ENCODE measurements at places on chromosomes 16 and 17.

DNA sequence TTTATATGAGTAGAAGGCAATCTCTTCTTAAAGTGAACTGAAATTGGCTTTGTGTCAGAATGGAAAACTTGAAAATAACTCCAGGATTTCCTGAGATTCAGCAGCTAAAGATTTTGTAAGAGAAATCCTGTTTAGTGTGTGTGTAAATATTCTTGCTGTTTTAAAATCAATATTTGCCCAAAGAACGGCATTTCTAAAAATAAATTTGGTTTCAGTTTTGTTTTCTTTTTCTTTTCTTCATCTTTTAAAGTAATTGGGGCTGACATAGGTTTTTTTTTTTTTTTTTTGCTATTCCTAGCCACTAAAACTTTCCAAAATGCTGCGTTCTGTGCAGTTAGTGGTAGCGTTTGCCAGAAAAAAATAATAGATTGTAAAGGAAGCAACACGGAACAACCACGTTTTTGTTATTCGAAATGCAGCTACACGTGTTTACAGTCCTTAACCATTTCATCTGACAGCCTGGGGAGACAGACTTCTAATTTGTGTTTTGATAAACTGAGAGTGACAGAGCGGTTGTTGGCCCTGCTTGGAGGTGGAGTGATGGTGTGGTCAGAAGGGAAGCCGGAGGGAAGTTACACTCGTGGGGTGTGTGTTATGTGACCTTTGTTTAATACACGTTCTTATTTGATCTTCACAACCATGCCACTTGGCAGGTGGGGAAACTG, 21.6 kb upstream of the SMPD3 start:
- DNase-seq, result no peak

GRCh38 chr17:67212714-67213417, 32.1 kb downstream of the HELZ start:
- no peak for DNase-seq

DNA sequence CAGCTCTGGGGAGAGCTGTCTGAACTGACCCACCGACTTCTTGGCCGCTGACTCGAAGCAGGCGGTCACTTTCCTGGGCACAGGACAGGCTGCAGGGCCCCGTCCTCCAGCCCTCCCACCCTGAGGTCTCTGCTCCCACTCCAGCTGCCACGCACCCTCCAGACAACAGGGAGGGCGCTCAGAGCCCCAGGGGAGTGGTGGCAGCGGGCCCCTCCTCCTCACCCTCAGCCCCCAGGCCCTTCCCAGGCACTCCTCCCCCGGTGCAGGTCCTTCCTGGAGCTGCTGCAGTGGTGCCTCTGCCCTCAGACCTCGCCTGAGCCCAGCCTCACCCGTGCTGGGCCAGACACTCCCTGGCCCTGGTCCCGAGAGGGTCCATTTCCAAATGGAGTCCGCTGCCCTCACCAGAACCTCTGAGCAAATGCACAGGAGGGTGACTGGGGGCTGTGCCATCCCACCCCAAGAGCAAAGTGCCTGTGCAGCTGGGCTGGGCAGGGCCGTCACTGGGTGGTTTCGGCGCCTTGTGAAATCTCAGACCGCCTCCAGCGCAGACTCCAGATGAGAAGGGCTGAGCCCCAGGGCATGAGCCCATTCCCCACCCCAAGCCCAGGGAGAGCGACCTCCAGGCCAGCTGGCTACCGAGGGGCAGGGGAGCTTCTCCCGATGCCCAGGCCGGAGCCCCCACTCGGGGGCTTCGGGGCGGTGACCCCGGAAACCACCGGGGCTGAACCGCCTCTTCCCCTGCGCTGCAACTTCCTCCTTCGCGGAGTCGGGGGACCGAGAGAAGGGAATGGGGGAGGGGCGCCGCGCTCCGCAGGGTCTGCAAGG, 717 bp downstream of the CYBA start:
- peak; percentile 46 for DNase-seq

GRCh38 chr16:57341441-57342303, 16.9 kb upstream of the CCL22 start:
- no peak for DNase-seq

DNA sequence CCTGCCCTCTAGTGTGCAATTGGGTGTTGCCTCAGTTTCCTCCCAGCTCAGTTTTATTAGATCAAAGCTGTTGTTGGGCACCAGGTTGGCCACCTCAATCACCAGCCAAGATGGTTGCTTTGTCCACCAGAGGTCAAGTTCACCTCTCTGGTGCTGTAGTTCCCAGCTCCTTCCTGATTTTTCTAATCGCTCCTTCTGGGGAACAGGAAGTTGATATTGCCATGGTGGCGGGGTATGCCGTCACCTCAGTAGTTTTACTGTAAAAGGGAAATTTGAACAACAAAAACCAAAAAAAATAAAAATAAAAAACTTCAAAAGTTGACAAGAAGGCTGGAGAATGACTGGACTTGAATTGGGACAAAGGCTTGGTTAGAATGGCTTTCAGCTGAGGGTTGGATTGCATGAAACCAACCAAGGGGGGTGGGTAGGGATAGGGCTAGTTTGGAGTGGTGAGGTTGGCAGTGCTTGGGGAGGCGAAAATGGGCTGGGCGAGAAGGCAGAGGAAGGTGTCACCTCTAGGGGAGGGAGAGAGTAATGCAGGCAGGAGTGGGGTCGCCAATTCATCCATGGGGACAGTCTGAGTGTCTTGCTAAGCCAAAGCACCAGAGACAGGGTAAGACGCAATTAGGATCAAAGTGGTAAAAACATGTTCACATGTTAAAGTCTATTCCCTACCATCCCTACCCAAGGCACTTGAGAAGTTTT, 6.2 kb downstream of the EFNB3 start:
- no peak for DNase-seq

DNA sequence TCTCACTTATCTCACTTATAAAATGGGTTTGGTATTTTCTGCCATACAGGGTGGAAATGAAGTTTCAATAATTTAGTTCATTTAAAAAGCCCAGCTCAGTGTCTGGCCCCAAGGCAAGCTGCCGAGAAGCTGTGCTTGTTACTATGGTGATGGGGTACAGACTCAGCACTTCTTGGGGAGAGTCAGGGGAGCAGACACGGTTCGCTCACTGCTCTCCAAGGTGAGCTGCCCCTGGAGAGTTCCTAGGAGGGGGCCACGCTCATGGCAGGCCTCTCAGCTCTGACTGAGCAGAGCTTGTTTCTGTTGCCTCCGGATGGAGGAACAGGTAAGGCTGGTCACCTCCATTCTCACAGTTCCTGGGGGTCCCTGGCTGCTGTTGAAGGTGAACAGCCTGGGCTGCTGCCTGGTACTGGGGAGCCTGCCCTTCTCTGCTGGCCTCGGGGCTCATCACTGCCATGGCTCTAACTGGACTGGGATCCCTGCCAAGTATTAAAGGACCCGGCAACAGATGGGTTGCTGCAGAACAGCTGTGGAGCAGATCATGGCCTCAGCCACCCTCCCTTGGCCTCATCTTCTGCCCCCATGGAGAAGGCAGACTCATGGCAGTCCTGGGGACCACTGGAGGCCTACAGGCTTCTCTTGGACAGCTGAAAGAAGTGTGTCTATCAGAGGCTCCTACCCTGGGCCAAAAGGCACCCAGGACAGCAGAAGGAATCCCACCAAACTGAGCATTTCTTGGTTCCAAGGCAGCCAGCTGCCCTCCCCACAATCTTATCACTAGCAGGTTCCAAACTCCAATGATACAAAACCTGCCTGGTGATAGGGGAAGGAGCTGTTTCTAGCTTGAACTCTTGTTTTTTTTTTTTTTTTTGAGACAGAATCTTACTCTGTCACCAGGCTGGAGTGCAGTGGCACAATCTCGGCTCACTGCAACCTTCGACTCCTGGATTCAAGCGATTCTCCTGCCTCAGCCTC, 25.9 kb upstream of the SPATA32 start:
- no peak for DNase-seq

GRCh38 chr17:13919818-13920217, 149.5 kb upstream of the COX10 start:
- no peak for DNase-seq

DNA sequence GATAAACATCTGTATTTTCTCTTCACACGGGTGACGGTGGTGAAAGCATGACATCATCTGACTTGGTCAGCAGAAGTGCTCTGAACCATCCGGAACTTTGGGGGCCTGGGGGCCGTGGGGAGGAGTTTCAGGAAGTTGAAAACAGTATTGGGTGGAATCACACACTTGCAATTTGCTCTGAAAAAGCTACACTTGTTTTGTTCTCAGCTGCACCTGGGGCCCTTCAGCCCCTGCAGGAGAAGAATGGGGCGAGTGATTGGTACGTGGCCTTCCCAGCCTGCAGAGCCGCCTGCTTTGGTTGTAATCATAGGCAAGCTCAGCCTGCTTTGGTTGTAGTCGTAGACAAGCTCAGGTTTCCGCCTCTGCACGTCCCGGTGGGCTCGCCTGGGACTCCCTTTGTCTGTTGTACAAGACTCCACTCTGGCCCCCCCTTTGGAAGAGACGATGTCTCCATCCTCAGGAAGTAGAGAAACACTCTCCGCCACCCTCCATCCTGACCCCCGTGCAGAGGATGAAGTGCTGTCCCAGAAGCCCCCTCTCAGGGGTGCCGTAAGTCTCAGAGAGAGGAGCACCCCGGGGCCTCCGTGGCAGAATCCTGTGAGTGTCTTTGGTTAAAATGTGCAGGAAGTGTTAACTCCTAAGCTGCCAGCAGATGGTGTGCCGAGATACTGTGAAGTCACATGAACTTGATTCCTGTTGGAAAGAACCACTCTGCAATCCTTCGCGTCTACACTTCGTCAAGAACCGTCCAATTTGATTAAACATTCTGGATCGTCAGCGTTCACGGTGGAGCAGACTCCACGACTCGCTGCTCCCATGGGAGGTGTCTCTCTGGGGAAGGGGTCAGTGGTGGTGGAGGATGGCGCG, 5.4 kb downstream of the BANP start:
- peak; percentile 75 for DNase-seq

- DNase-seq, result no peak
Observed at GRCh38 chr17:53227514-53227913, 595.2 kb upstream of the KIF2B start.

DNA sequence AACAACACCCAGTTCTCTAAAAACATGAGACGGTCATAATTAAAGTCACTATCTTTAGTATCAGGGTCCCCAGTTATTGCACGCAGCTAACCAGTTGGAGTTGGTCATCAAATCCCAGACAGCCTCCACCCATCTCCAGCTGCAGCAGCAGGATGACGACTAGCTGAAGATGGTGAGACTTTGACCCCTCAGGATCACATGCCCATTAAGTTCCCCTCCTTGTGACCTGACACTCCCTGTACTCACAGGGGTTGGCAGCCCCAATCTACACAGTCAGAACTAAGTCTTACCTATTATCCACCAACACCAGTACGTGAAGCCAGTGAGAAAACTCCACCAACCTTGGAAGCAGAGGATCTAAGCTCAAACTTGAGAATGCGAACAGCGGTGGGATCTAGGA, 37.7 kb upstream of the IRX5 start:
- no peak for DNase-seq

DNA sequence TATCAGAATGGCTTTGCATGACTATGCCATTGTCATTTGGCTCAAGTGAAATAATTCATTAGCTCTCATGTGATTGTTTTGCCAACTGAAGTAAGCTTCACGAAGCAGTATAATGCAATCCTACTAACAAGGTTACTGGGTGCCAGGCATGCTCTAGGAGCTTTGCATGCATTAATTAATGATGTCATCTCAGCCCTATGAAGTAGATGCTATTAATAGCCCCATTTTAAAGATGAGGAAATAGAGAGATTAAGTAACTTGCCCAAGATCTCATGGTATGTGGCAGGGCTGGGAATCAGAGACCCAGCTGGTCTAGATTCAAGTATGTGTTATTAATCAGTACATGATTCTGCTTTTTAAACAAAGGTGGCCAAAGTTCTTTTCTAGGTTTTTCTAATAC, 14.1 kb downstream of the KRT39 start:
- no peak for DNase-seq

GRCh38 chr16:52545222-52545897, 1.6 kb downstream of the TOX3 start:
- no peak for DNase-seq

DNA sequence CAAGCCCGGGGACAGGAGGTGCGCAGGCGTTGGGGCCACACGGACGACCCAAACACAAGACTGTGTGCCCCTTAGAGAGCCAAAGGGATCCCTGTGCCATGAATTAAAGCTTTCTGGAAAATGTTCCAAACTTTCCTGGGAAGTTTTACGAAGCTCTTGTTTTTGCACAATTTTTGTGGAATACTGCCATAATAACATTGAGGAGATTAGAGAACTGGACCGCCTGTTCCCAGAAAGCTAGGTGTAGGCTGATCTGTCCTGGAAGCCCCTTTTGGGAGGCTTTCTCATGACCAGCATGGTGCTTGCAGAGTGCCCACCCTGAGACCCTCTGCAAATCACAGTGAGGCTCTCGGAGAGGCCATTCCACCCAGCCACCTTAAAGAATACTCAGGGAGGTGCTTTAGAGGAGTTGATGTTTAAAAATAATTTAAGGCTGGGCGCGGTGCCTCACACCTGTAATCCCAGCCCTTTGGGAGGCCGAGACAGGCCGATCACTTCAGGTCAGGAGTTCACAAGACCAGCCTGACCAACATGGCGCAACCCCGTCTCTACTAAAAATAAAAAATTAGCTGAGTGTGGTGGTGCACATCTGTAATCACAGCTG, 1.1 kb downstream of the KDM8 start:
- no peak for DNase-seq

- no peak for DNase-seq
Observed at GRCh38 chr16:10964891-10965326, 20.5 kb downstream of the CLEC16A start.

- DNase-seq, result no peak
Observed at GRCh38 chr17:46026166-46027047, 27.4 kb downstream of the STH start.

DNA sequence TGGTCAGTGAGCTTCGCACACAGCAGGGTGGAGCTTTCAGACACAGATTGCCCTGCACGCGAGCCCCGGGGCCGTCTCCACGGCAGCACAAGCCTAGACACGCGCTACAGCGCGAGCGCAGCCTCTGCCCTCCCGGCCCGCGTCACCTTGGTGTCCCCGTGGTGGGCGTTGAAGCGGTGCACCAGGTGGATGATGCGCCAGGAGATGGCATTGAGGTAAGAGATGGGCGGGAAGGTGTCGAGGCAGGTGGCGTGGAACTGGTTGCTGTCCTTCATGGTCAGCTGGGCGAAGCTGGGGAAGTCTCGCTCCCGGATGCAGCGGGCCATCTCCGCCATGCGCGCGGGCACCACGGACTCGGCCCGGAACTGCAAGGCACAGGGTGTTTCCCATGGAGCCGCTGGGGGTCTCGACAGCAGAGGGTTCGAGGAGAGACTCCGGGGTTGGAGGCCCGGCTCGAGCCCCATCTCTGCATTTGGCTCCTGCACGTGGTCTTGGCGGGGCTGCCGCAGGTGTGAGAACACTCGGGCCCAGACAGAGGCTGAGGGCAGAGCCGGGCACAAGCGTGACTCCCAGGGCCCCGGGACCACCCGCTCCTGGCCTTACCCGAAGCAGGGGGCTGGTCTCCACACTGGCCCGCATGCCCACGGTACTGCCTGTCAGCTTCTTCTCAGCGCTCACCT, 4.3 kb upstream of the CYBA start:
- DNase-seq, result no peak

GRCh38 chr16:14331020-14331419, 259.9 kb downstream of the MRTFB start:
- no peak for DNase-seq

GRCh38 chr16:55640701-55641327, 15.0 kb upstream of the SLC6A2 start:
- DNase-seq, result no peak

GRCh38 chr17:1785930-1786329, 24.1 kb downstream of the SERPINF1 start:
- no peak for DNase-seq
